ENCODE measurements at places on chromosomes 7 and 10. TPM values are rescaled to one million over a fixed set of nuclear protein-coding genes. Genes with fewer than 3 reads are reported as not detected.
A peak's percentile ranks its signal among the peaks of the same experiment; 100 is the strongest.

GRCh38 chr7:42292991-42293521 lies 56.0 kb upstream of the GLI3 start:
- DNase-seq, result no peak

- DNase-seq, result no peak
Observed at GRCh38 chr7:977326-978048, 2.1 kb upstream of the COX19 start.

Gene RAB11FIP2
- 21.7 TPM for total RNA-seq

- DNase-seq, result no peak
Observed at GRCh38 chr7:140358412-140359051, 39.8 kb downstream of the SLC37A3 start.

Gene FAM25G
- total RNA-seq, result not detected

- no peak for DNase-seq
Observed at GRCh38 chr7:91826377-91826776, 54.1 kb downstream of the MTERF1 start.

GRCh38 chr7:12771378-12771877 lies 84.0 kb downstream of the ARL4A start:
- DNase-seq, result no peak

- no peak for DNase-seq
Observed at GRCh38 chr10:128932071-128932820, 534.8 kb upstream of the MGMT start.

DNA sequence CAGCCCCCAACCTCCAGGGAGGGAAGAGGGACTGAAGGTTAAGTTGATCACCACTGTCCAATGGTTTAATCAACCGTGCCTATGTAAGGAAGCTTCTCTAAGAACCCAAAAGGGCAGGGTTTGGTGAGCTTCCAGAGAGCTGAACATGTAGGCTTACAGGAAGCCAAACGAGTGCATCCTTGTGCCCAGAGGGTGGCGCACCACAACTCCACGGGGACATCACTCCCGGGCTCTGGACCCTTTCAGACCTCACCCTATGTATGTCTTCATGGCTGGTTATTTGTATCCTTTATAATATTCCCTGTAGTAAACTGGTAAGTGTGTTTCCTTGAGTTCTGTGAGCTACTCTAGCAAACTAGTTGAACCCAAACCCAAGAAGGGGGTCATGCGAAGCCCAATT lies 11.5 kb upstream of the NFKB2 start:
- DNase-seq, result no peak

- DNase-seq, result no peak
Observed at GRCh38 chr7:149495785-149496641, 1.6 kb downstream of the ZNF746 start.

Gene ZNF212
- total RNA-seq, result 5.1 TPM

Gene ACSM6
- not detected for total RNA-seq

GRCh38 chr10:123998197-123999141 lies 94.9 kb downstream of the CHST15 start:
- DNase-seq, result peak; percentile 67

DNA sequence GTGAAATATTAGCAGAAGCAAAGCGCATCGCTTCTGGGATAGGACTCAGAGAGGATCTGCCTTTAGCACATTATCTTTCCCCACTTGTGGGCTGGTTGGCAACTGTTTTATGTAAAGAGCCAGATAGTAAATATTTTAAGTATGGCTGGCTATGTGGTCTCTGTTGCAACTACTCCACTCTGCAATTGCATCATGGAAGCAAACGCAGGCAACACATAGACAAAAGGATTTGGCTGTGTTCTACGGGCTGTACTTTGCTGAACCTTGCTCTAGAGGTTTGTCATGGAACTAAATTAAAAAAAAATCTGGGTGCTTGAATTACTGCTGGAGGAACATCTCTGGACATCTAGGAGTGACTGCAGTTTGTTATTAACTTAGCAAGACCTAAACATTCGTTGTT lies 307.8 kb upstream of the TPK1 start:
- no peak for DNase-seq

Gene RARRES2
- total RNA-seq, result 210 TPM

- no peak for DNase-seq
Observed at GRCh38 chr7:128132426-128133069, 101.3 kb upstream of the LRRC4 start.

GRCh38 chr10:126634911-126635310 lies 35.6 kb downstream of the C10orf90 start:
- DNase-seq, result no peak

DNA sequence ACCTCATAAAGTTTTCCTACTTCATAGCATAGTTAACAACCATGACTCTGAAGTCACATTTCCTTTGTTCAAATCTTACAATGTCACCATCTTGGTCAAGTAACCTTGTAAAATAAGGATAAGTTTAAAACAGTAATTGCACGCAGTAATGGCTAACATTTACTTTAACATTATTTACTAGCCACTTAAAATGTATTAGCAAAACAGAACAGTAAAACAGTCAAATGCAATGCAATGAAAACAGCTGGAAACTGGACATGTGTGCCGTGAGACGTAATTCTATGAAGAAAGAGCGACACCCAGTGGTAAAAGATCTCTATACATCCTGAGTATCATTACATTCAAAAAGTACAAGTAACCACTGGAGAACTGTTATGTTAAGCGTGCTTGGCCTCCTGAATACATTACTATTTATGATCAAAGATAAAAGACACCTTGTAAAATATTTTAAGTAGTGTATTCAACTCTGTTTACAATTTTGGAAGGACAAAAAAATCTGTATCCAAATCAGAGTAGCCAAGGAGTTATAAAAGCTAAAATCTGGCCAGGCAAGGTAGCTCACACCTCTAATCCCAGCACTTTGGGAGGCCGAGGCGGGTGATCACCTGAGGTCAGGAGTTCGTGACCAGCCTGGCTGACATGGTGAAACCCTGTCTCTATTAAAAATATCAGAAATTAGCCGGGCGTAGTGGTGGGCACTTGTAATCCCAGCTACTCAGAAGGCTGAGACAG lies 27.2 kb downstream of the ATE1 start:
- DNase-seq, result no peak

Gene OPN1SW
- not detected for total RNA-seq

DNA sequence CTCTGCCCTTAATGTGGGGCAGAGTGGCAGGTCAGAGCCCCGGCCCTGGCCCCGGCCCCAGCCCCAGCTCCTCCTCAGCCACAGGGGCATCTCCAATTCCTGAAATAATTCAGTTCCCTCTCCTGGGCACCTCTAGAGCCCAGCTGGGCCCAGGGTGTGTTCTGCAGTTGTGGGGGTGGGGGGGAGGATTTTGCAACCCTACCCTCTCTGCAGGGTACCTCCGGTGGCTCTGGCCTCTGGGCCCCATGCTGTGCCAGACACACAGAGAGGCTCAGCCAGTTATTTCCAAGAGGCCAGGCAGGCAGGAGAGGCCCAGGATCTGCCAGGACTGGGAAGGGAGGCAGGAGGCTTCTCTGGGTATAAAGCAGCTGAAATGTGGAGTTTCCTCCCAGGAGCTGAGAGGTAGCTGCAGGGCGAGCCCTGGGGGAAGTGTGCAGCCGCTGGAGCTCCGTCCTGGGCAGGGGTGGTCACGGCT lies 47.9 kb downstream of the PWWP2B start:
- no peak for DNase-seq

- no peak for DNase-seq
Observed at GRCh38 chr7:33872870-33873269, 32.5 kb upstream of the BMPER start.

- DNase-seq, result no peak
Observed at GRCh38 chr7:77202481-77202976, 2.9 kb upstream of the FGL2 start.

DNA sequence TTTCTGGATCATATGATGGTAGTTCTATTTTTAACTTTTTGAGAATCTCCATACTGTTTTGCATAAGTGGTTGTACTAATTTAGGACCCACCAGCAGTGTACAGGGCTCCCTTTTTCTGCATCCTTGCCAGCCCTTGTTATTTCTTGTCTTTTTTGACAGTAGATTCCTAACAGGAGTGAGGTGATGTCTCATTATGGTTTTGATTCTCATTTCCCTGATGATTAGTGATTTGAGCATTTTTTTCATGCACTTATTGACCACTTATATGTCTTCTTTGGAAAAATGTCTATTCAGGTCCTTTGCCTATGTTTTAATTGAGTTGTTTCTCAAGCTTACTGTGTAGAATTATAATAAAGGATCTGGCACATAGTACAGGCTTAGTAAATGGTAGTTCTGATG lies 238.8 kb upstream of the BMPER start:
- no peak for DNase-seq

Gene SLC26A3
- 0.45 TPM for total RNA-seq

Gene AQP1
- total RNA-seq, result 140 TPM
